Stimulated activated CD4-positive, alpha-beta T cell treated with anti-CD3 and anti-CD28 coated beads, TNF-alpha, amount 100 ng/mL, for 1 hour (primary cell): ENCODE measurements at places on chromosomes 6 and 20.

- no peak for DNase-seq
These were observed 562.2 kb downstream of the KIF16B start for GRCh38 chr20:16011056-16011455.

GRCh38 chr6:144252259-144252658 lies 32.9 kb upstream of the UTRN start:
- DNase-seq = no peak

DNA sequence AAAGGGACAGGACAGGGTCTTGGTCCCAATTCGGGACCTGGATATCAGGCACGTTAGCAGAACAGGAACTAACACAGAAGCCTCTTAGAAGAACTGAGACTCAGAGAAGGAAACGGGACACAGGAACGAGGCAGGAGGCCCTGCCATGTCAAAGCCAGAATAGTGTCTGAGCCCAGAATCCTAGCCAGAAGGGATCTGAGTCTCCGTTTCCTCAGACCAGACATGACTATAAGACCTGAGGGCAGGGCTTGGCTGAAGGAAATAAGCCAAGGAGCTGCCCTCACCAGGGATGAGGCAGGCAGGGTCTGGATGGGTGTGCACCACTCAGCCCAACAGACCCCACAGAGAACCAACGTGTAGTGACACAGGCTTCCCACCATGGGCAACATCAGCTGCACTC lies 40.3 kb downstream of the TRERF1 start:
- DNase-seq = no peak

- no peak for DNase-seq
These were observed 690.3 kb downstream of the HTR1B start for GRCh38 chr6:76772951-76773350.

DNA sequence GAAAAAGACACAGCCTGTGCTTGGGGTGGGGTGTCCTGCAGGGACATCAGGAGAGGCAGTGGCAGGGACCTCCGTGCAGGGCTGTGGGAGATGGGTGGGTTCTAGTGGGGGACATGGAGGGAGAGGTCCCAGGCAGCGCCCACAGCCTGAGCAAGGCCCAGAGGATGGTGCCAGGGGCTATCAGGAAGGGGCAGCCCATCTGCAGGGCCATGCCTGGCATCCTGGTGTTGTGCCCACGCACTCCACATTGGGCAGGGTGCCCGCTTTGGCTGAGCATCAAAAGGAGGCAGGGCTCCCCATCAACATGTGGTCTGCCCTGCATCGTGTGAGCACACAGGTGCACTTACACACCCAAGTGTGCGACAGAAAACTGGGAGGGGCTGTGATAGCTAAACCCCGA lies 184.3 kb upstream of the SNX9 start:
- DNase-seq = no peak

DNA sequence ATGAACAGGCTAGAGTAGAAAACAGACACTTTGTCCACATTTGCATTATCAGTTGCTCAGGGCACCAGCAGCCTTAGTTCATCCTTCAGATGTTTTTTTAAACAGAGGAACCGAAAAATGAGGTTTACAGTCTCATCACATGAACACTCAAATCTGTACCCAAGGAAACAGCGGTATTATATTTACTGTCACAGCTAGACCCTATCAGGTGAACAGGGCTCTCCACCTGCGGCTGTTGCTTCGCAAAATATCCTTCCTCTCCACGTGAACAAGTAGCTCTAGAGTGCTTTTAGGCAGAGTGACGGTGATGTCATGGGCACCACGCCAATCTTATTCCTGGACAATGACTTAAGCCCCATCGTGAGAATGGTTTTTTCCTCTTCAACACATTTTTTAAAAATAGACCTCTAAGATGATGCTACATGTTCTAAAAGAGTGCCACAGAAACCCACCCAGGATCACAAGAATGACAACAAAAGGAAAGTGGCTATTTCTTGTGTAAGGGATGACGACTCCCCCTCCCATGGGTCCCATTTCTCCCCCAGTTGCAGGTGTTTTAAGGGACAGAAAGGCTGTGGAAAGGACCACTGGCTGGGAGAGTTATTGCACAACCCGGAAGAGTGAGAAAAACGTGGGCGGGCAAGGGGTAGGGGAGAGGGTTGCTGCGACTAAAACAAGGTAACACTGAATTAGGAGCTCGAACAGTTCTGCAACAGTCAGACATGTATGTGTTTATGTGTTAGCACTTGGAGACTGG lies 77.7 kb downstream of the EFHC1 start:
- no peak for DNase-seq

- no peak for DNase-seq
These were observed 35.3 kb downstream of the METTL24 start for GRCh38 chr6:110322874-110323242.

DNA sequence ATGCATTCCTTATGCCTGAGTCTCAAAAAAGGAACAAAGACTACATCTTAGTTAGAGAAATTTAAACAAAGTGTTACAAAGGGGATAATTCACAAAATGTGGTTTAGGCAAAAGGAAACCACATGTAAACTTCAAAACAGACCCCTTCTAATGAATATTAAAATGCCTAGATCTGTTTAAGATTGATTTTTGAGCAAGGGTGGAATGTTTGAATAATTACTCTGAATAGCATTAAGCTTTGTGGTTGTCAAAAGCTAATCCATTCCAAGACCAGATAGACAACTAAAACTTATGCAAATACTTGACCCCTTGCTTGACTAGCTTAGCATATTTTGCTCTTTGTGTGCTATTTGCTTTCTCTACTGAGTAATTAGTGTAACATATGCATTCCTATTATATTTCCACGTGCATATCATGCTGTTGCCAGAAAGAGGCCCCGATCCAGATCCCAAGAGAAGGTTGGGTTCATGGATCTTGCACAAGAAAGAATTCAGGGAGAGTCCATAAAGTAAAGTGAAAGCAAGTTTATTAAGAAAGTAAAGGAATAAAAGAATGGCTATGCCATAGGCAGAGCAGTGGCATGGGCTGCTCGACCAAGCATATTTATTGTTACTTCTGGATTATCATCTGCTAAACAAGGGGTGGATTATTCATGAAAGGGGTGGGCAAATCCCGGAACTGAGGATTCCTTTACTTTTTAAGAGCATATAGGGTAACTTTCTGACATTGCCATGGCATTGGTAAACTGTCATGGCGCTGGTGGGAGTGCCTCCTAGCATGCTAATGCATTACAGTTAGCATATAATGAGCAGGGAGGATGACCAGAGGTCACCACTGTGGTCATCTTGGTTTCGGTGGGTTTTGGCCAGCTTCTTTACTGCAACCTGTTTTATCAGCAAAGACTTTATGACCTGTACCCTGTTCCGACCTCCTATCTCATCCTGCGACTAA lies 1193.4 kb upstream of the EYS start:
- no peak for DNase-seq

- no peak for DNase-seq
These were observed 336.1 kb upstream of the POU3F2 start for GRCh38 chr6:98498144-98498775.

DNA sequence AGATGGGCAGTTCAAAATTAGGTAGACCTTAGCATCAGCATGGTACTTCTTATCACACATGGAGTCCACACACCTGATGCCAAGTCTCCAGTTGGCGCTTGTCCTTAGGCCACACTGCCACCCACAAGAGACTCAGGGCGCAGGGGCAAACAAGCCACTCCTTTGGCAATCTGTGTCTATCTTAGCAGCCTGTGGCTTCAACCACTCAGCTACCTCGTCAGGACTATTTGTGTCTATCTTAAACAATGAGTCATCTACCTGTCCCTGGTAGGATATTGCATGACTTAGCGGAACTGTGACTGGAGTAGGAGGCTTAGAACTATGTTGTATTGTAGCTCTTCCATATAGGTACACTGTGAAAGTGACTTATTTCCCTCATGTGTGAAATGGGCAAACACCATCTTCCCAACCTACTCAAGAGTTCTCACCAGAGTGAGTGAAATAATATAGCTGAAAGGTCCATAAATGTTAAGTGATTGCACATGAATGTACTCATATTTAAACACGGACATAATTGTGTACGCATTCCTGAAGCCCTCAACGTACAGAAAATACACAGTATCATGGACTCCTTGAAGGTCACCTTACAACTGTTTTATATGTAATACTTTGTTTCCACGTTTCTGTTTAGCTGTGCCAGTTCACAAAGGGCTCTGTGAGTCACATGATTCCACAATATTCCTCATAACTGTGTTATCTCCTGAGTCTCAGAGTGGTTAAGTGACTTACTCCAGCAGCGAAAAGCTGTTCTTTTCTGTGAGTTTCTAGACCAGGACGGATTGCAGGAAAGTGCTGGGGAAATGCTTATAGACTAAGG lies 1.6 kb downstream of the TRIM27 start:
- no peak for DNase-seq

DNA sequence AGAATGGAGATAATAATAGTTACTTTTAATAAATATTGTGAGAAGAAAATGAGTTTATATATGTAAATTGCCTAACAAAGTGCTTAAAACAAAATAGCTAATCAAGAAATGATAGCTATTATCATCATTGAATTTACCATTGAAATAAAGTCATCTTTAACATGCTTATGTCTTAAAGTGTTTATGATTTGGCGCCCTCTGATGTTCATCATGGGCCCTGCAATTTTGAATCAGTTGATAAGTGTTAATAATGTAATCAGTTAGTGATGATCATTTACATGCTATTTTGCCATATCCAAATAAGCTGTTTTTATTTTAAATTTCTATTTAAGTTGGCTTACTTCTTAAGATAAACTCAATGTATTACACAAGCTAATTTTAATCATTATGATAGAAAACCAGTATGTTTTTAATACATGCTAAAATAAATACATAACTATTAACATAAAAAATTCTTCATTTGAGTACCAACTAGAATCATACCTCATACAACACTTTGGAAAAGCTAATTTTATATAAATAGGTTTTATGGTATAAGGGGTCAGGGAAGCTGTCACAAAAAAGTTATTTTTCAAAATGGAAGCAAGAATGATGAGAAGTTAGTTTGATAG lies 39.2 kb upstream of the TPD52L1 start:
- peak; percentile 15 for DNase-seq

GRCh38 chr6:37648465-37649330 lies 49.0 kb downstream of the MDGA1 start:
- no peak for DNase-seq

DNA sequence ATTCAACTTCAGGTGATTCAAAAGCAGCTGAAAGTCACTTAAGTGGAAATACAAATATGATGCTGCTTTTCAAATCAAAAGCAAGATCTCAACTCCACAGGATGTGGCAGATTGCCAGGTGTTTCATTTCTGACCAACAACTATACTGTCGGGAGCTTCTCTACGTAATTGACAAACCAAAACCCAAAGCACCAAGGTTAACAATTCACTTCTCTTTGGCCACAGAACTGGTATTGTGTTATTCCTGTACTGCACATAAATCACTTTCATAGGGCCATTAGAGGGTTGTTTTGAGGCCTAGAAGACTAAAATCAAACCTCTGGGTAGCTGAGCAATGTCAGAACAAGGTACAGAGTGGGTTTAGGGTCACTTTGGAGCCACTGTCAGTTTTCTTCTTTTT lies 169.7 kb downstream of the HAO1 start:
- no peak for DNase-seq

DNA sequence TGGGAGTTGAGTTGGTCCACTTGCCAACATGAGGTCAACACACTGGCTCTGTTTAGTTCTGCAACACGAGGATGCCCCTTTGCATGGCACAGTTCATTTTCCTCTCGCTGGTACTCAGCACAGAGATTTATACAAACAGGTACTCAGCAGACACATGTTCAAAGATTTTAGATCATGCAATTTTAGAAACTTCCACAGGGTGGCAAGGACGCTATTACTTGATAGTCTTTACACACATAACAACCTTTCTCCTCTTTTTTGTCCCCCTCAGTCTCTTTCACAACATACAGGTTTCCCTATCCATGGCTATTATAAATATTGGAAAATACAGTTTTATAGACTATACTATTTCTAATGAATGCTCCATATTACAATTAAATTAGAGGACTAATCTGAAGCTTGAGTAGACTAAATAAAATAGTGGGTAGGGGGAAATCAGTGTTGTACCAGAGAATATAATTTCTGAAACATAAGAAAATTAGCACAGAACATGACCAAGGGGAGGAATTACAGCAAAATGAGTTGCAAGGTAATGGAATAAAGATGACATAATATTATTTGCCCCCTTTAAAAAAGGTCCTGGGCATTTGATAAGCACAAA lies 331.8 kb upstream of the BTBD3 start:
- DNase-seq = no peak

- DNase-seq = no peak
These were observed 369.4 kb downstream of the UTRN start for GRCh38 chr6:144654506-144654905.

DNA sequence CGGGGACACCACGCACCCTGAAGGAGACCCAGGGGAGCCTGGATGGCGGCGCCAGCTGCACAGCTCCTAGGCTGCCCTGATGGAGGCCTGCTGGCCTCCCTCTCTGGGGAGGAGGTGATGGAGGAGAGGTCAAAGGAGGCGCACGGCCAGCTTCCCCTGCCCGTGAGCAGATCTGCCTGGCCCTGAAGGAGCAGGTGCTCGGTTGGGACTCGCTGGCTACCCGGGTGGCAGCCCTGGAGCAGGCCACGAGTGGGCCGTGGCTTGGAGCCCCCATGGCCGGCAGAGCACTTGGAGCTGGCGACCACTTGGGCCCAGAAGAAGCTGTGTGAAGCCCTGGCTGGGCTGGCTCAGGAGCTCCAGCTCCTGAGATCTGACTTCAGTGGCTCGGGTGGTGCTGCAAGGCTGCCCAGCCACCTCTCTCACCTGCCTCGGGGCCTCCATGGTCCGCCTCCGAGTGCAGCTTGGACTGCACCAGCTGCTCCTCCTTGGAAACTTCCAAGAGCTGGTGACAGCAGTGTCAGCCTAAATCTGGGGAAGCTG lies 7.5 kb upstream of the RAET1E start:
- DNase-seq = no peak

- DNase-seq = no peak
These were observed 12.1 kb upstream of the PFDN4 start for GRCh38 chr20:54195483-54196472.

GRCh38 chr20:30168025-30168799 lies 1089.3 kb upstream of the DEFB115 start:
- DNase-seq = no peak

DNA sequence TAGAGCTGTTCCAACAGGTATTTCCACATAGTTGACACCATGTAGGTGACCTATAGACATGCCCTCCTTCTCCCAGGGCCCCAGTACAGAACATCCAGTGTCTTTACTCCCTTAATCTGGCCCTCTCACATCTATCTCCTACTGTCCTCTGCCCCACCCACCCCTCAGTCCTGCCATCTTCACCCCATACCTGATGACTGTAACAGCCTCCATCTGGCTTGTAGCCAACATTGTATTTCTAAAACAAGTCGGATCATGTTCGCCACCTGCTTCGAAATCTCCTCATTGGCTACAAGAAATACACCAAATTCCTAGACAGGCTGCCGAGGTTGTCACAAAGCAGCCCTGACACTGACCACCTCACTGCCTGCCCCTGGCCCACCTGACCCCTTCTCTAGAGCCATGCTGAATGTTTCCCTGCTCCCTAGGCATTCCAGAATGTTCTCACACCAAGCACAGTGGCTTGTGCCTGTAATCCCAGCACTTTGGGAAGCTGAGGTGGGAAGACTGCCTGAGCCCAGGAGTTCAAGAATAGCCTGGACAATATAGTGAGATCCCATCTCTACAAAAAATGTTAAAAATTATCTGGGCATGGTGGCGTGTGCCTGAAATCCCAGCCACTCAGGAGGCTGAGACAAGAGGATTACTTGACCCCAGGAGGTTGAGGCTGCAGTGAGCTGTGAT lies 6.0 kb downstream of the ZC3H12D start:
- DNase-seq = no peak

- DNase-seq = no peak
These were observed 7.0 kb upstream of the NINL start for GRCh38 chr20:25592135-25592852.

- DNase-seq = no peak
These were observed 9.0 kb downstream of the METTL24 start for GRCh38 chr6:110348961-110349690.
